CD8-positive, alpha-beta memory T cell (primary cell): ENCODE measurements at places on chromosomes 1 and 21. TPM values are rescaled to one million over a fixed set of nuclear protein-coding genes. Genes with fewer than 3 reads are reported as not detected.

NFYC gene
- 51.3 TPM for polyA plus RNA-seq

TAS1R1 gene
- not detected for polyA plus RNA-seq

CFHR2 gene
- polyA plus RNA-seq, result not detected

SLAMF1 gene
- polyA plus RNA-seq, result 48.5 TPM

OR2L8 gene
- not detected for polyA plus RNA-seq

TRABD2B gene
- polyA plus RNA-seq, result not detected

ETV3L gene
- not detected for polyA plus RNA-seq

FOXD3 gene
- polyA plus RNA-seq, result not detected

SLFNL1 gene
- polyA plus RNA-seq, result 0.44 TPM

TMEM201 gene
- polyA plus RNA-seq, result 2.8 TPM

FMO1 gene
- polyA plus RNA-seq, result not detected

- H3K4me3 ChIP-seq, result no peak overlapping the region
- no peaks in the 10 kb centered on the region for H3K4me1 ChIP-seq
- no peaks in the 10 kb centered on the region for H3K27me3 ChIP-seq
Measured at GRCh38 chr1:116971258-116971860, 30.2 kb upstream of the CD101 start.

DNA sequence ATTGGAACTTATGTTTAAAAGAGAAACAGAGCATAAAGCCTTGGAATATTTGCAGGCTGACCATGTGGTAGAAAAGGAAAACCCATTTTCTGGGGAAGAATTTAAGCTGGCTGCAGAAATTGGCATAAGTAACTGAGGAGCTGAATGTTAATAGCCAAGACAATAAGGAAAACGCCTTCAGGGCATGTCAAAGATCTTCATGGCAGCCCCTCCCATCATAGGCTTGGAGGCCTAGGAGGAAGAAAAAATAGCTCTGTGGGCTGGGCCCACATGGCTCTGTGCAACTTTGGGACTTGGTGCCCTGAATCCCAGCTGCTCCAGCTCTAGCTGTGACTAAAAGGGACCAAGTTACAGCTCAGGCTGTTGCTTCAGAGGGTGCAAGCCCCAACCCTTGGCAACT lies 51.5 kb downstream of the CTH start:
- H3K4me3 ChIP-seq, result no peak overlapping the region
- H3K27me3 ChIP-seq, result no peaks in the 10 kb centered on the region
- no peak overlapping the region for H3K27ac ChIP-seq
- no peak for DNase-seq

- no peaks in the 10 kb centered on the region for H3K27me3 ChIP-seq
- H3K36me3 ChIP-seq, result peaks cover 8% of the 10 kb centered on the region
- H3K4me1 ChIP-seq, result no peaks in the 10 kb centered on the region
- no peak overlapping the region for H3K4me3 ChIP-seq
Measured at GRCh38 chr1:94463765-94464330, 45.7 kb downstream of the ABCD3 start.

GRCh38 chr1:157011845-157012244 lies 33.7 kb downstream of the ARHGEF11 start:
- H3K27ac ChIP-seq, result no peak overlapping the region
- H3K4me3 ChIP-seq, result no peak overlapping the region
- H3K4me1 ChIP-seq, result no peaks in the 10 kb centered on the region
- H3K36me3 ChIP-seq, result no peaks in the 10 kb centered on the region
- peaks cover 6% of the 10 kb centered on the region for H3K27me3 ChIP-seq
- DNase-seq, result no peak

- peaks cover 24% of the 10 kb centered on the region for H3K4me1 ChIP-seq
- peak overlapping the region; percentile 99 for H3K27ac ChIP-seq
- no peaks in the 10 kb centered on the region for H3K36me3 ChIP-seq
- no peaks in the 10 kb centered on the region for H3K27me3 ChIP-seq
Measured at GRCh38 chr1:181086926-181087325, 1.6 kb upstream of the IER5 start.

GRCh38 chr1:55064861-55065263 lies 25.5 kb downstream of the PCSK9 start:
- no peak overlapping the region for H3K27ac ChIP-seq
- no peaks in the 10 kb centered on the region for H3K27me3 ChIP-seq
- H3K4me3 ChIP-seq, result no peak overlapping the region
- no peaks in the 10 kb centered on the region for H3K4me1 ChIP-seq
- no peak for DNase-seq

DNA sequence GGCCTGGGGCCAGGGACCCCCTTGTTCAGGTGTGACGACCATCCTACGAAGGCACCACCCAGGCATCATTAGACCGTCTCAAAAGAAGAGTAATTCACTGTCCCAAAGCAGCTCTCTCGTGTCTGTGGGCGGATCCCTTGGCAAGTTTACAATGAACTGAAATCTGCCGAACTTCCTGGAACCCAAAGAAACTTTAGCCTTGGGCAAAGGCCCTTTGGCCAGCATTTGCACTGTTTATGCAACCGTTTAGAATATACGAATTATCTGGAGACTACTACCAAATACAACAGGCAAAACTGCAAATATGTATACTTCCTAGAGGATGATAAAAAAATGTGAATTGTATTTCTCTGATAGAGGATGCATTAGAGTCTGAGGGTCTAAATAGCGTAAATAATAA lies 1.4 kb upstream of the SOD1 start:
- no peak overlapping the region for H3K4me3 ChIP-seq
- DNase-seq, result no peak
- H3K4me1 ChIP-seq, result peaks cover 39% of the 10 kb centered on the region
- no peaks in the 10 kb centered on the region for H3K27me3 ChIP-seq
- no peaks in the 10 kb centered on the region for H3K36me3 ChIP-seq

GRCh38 chr1:234756066-234756774 lies 146.2 kb upstream of the IRF2BP2 start:
- no peaks in the 10 kb centered on the region for H3K27me3 ChIP-seq
- peak; percentile 29 for DNase-seq
- peaks cover 27% of the 10 kb centered on the region for H3K4me1 ChIP-seq
- H3K27ac ChIP-seq, result no peak overlapping the region
- no peak overlapping the region for H3K4me3 ChIP-seq

DNA sequence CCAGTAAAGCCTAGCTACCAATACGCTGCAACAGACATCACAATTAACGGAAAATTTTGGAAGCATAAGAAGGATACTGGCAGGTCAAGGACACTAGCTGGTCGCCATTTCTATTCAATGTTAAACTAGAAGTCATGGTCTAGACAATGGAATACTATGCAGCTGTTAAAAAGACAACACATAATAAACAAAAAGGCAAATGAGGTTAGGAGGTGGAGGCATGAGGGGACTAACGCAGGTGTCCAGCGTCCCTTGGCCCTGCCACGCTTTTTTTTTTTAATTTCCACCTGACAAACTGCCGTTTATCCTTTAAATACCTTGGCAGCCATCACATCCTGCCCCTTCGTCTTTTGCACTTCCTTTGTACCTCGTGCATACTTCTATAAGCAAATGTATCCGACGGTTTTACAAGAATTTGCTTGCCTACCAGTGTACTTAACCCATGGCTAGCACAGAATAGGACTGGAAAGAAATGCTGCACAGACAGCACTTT lies 698 bp upstream of the SLC22A15 start:
- H3K4me1 ChIP-seq, result peaks cover 4% of the 10 kb centered on the region
- no peak for DNase-seq
- no peak overlapping the region for H3K27ac ChIP-seq

GRCh38 chr1:8822373-8823294 lies 5.2 kb upstream of the RERE start:
- no peak overlapping the region for H3K4me3 ChIP-seq
- H3K27me3 ChIP-seq, result no peaks in the 10 kb centered on the region
- H3K27ac ChIP-seq, result no peak overlapping the region
- peaks cover 5% of the 10 kb centered on the region for H3K4me1 ChIP-seq
- DNase-seq, result no peak

DNA sequence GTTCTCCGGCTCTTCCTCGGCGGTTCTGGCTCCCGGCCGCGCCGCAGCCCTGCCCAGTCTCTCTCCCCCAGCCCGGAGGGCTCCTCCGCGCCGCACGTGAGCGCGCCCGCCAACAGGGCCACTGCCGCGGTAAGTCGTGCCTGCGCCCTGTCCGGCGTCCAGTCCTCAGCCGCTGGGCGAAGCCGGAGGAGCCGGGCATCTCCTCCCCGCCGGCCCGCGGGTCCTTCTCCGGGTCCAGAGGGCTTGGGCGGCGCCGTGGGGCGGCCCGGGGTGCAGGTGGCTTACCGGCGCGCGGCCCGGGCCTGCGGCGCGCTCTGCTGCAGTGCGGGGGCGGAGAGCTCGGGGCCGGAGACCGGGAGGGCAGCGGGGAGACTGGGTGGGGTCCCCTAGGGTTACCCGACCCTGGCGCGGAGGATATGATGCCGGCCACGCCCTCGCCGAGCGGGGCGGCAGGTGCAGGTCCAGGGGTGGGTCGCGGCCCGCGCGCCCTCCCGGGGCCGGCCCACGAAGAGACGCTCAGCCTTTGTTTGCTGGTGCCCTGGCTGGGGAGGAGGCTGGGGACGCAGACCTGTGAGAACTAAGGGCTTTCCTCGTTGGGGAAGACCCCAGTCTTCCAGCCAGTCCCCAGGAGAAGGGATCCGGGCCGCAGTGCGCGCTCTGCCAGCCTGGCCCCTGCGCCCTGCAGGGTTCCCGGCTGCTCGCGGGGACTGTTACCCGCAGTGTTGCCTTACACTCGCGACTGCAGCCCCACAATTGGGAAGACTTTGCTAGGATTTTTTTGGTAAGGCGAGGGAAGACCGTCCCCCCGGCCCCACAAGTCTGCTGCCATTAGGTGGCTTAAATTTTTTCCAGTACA lies at the start of gene DOP1B:
Gene DOP1B, plus strand, starts transcription at position 10 of the 856 bp plus-strand sequence. CDS start 7,910 bp downstream, outside the sequence.
- DNase-seq, result no peak
- H3K27me3 ChIP-seq, result no peaks in the 10 kb centered on the region
- peaks cover 20% of the 10 kb centered on the region for H3K4me1 ChIP-seq
- peak within 1 kb of the TSS; percentile 61 for H3K27ac ChIP-seq

GRCh38 chr1:235239851-235240250 lies 78.8 kb upstream of the RBM34 start:
- H3K27ac ChIP-seq, result no peak overlapping the region
- H3K4me3 ChIP-seq, result no peak overlapping the region
- no peak for DNase-seq
- H3K36me3 ChIP-seq, result peaks cover 26% of the 10 kb centered on the region
- no peaks in the 10 kb centered on the region for H3K27me3 ChIP-seq

DNA sequence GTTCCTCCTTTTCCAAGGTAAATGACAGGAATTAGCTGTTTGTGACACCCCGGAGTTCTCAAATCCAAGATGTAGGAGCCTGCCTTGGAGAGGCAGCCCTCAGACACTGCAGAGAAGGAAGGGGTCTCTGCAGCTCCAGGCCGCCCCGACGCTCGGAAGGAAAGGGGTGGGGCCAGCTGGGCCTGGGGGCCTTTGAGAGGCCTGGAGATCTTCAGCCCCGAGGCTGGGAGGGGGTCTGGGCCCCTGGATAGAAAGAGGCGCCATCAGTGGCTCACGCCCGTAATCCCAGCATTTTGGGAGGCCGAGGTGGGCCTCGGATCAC lies 1.1 kb upstream of the TNFRSF18 start:
- H3K4me1 ChIP-seq, result peaks cover 27% of the 10 kb centered on the region
- no peak overlapping the region for H3K27ac ChIP-seq
- DNase-seq, result no peak
- no peaks in the 10 kb centered on the region for H3K36me3 ChIP-seq
- no peak overlapping the region for H3K4me3 ChIP-seq

DNA sequence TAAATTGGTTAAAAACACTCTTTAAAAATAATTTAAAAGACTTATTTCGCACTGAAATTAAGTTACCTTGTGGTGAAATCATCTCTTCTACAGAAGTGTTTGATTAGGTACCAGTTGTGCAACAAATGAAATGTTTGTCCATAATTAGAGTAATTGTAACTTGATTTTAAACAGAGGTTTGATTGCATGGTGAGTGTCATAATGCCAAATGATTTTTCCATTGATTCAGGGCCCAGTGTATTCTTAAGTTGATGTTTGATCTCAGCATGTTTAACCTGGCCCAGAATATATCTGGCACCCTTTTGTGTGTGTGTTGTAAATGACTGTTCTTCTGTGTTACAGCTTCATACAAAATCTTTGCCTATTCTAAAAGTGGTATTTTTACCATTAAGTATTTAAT lies 28.5 kb downstream of the LRRC8B start:
- no peak overlapping the region for H3K4me3 ChIP-seq
- H3K4me1 ChIP-seq, result peaks cover 10% of the 10 kb centered on the region

DNA sequence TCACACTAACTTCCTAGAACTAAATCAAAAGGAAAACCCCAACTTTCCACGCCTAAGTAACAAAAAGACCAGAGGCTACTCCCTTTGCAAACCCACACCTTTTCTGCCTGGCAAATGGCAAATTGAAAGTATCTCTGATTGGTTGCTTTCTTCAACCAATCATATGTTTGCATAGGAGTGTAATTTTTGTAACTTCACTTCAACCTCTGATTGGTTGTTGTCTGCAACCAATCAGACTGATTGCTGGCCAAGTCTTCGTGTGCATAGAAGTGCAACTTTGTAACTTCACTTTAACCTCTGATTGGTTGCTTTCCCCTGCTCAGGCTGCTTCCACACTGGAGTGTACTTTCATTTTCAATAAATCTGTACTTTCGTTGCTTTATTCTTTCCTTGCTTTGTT lies 36.9 kb upstream of the PADI2 start:
- no peak overlapping the region for H3K4me3 ChIP-seq
- H3K36me3 ChIP-seq, result no peaks in the 10 kb centered on the region
- H3K4me1 ChIP-seq, result no peaks in the 10 kb centered on the region
- no peak for DNase-seq
- H3K27ac ChIP-seq, result no peak overlapping the region
- no peaks in the 10 kb centered on the region for H3K27me3 ChIP-seq

- H3K27me3 ChIP-seq, result no peaks in the 10 kb centered on the region
- H3K36me3 ChIP-seq, result no peaks in the 10 kb centered on the region
- no peak overlapping the region for H3K4me3 ChIP-seq
Measured at GRCh38 chr1:32954168-32954567, 10.4 kb downstream of the RNF19B start.

DNA sequence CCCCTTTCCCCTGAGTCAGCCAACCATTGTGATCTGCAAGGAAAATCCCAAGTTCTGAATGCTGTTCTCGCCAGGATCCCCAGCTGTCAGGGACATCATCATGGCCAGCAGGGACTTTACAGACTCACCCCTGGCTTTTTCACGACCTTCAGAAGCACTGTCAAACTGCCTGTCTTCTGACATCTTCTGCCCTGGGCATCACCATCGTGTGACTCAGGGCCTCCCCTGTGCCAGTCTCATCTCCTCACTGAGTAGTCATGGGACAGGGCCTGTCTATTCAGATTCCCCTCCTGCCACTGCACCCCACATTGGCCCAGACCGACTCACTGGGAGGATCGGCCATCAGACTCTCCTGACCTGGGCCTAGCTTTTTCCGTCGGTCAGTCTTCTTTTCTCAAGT lies 72.5 kb upstream of the VAMP3 start:
- H3K27me3 ChIP-seq, result peaks cover 4% of the 10 kb centered on the region
- no peak overlapping the region for H3K4me3 ChIP-seq
- no peaks in the 10 kb centered on the region for H3K4me1 ChIP-seq
- H3K27ac ChIP-seq, result no peak overlapping the region
- no peaks in the 10 kb centered on the region for H3K36me3 ChIP-seq

DNA sequence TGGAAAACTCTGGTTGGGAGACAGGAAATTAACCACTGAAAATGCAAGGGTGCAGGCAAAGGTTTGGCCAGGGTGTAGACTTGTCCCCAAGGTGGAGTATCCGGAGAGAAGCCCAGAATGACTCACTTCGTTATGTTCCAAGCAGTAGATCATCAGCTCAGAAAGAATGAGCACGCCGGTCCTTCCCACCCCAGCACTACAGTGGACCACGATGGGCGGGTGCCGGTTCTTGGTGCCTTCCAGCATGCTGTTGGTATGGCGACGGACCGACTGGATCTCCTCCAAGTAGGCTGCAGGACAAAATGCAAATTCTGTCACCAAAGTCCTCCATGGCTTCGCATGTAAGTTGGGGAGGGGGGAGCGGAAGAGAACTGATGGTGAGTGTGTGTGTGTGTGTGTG lies 83.4 kb downstream of the SMYD2 start:
- DNase-seq, result no peak
- peaks cover 3% of the 10 kb centered on the region for H3K27me3 ChIP-seq
- H3K36me3 ChIP-seq, result no peaks in the 10 kb centered on the region
- H3K4me1 ChIP-seq, result no peaks in the 10 kb centered on the region
- no peak overlapping the region for H3K27ac ChIP-seq
